Fibroblast of skin of left quadriceps (primary cell): ENCODE measurements at places on chromosomes 5 and 9.

- no peak for DNase-seq
These were observed 52.4 kb upstream of the LRRTM2 start for GRCh38 chr5:138927544-138927943.

GRCh38 chr5:17222664-17223063 lies 5.2 kb downstream of the BASP1 start:
- DNase-seq = peak; percentile 79

- DNase-seq = no peak
These were observed 86.7 kb downstream of the FAM114A2 start for GRCh38 chr5:153952057-153952456.

DNA sequence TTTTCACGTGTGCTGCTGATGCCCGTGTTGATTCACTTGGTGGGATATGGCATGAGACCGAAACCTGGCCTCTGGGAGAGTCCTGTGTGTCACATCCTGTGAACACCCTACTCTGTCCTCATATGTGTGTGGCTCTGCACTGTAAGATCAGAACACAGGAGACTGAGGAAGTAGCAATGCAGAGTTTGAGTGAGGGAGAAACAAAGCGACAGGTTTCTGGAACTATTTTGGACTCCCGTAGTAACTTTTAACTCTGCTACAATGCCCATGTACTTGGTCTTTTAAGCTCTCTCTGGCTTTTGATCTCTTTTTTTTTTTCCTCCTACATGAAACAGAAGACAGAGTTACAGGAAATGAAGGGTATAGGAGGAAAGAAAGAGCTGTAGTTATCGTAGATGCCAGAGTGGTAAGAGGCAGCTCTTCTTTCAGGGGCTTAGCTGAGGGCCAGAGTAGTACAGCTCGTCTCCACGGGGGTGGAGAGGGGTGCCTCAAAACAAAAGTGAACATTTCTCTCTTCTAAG lies 26.6 kb downstream of the GRAMD2B start:
- DNase-seq = no peak

GRCh38 chr5:64603676-64604075 lies 86.6 kb upstream of the SHISAL2B start:
- no peak for DNase-seq

DNA sequence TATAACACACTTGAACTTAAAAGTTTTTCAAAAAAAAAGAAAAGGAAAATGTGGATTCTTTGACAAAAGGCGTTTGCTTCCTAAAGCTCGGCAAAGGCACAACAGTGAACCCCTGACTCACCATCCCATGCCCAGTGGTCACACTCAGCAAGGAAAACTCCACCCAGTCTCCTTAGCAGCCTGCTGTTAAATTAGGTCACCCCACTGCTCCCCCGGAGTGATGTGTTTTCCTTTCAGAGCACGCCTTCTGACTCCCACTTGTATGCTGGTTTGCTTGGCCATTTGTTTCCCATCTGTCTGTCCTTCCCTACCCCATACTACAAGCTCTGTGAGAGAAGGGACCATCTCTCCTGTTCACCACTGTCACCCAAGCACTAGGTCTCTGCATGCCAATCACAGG lies 23.8 kb downstream of the RETREG1 start:
- DNase-seq = no peak

DNA sequence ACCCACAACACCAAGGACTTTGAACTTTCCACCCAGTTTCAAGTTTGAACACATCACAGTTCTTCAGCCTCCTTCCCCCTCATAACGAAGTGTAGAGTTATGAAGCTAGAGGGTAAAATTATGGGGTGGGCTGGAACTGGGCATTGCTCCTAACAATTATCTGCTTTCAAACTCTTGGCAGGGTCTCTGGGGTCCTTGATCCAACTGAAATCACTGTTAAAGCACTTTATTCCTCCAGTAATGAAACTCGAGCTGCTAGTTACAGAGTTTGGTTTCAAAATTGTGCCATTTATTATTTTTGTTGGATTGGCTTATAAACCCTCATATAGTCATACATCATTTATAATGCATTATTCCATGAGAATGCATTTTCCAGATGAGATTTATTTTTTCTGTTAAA lies 158.5 kb downstream of the RGS3 start:
- no peak for DNase-seq

DNA sequence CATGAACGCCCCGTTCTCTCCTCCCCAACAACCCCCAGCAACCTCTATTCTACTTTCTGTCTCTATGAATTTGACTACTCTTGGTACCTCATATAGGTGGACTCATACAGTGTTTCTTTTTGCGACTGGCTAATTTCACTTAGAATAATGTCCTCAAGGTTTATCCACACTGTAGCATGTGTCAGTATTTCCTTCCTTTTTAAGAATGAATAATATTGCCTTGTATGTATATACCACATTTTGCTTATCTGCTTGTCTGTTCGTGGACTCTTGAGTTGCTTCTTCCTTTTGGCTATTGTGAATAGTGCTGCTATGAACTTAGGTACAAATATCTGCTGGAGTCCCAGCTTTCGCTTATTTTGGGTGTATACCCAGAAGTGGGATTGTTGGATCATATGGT lies 42.7 kb downstream of the IQGAP2 start:
- no peak for DNase-seq

DNA sequence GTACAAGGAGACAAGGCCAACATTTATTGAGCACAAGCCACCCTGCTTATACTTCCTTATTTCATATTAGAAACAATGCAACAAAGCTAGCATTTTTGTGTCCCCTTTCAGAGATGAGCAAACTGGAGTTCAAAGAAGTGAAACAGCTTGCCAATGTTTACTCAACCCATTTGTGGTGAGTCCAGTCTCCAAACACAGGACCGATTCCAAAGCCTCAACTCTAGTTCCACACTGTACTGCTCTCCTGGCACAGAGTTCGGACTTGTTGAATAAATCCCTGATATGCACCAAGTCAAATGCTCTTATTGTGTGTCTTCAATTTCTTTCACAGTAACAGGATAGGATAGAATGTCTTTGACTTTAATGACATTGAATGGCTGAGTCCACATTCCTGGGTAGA lies 604.8 kb upstream of the BRINP1 start:
- no peak for DNase-seq

DNA sequence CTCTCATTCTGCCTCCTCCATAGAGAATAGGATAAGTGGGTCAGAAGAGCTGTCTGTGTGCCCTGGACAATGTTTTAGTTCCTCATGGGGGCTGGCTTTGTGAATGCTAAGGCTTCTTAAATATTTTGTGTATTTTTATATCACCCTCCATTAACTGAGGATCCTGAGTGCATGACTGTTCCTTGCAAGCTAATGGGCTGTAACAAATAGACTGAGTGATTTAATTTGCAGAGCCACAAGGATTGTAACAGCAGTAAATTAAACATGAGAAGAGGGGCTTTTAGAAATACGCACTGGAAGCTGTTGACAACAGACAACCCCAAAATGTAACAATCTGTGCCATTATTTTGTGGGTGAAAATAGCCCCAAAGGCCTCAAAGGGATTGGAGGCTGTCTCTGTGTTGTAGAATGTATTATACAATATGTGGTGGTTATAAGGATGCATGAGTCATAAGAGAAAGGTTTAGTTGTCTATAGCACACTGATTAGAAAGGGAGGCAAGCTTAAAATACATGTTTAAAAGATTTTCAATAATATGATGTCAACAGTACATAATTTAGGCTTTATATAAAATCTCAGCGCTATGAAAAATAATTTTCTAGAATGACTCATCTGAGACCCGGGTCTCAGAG lies 152.7 kb upstream of the ACTBL2 start:
- DNase-seq = no peak
